ENCODE measurements at places on chromosomes 16 and 17.

GRCh38 chr17:77119668-77120301 lies 21.0 kb upstream of the SEC14L1 start:
- no peak for DNase-seq

DNA sequence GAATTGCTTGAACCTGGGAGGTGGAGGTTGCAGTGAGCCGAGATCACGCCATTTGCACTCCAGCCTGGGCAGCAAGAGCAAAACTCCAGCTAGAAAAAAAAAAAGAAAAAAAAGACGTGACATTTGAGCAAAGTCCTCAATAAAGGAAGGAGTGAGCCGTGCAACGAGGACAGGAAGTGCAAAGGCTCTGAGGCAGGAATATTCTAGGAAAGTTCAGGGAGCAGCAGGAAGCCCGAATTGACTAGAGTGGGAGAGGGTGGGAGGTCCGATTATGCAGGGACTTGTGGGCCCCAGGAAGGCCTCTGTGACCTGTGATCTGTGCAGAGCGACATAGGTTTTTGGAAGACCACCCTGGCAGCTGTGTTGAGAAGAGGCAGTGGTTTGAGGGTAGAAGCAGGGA lies 8.6 kb upstream of the LASP1NB start:
- no peak for DNase-seq

DNA sequence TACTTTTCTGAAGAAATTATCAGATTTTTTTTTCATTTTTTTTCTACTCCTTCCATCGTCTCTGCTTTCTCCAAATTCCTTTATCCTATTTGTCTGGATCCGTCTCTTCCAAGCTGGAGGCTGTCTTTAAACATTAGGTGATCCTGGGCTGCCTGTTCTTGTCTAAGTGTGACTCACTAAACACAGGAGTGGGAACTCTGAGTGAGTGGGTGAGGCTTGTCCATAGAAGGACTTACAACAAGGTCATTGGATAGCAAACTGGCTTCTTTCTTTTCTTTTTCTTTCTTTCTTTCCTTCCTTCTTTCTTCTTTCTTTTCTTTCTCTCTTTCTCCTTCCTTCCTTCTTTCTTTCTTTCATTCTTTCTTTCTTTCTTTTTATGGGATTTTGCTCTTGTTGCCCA lies 18.2 kb downstream of the ALOX15 start:
- no peak for DNase-seq

GRCh38 chr17:64176556-64176955 lies 46.6 kb upstream of the ERN1 start:
- DNase-seq, result no peak

GRCh38 chr16:86405319-86405718 lies 105.0 kb upstream of the FOXF1 start:
- DNase-seq, result no peak

DNA sequence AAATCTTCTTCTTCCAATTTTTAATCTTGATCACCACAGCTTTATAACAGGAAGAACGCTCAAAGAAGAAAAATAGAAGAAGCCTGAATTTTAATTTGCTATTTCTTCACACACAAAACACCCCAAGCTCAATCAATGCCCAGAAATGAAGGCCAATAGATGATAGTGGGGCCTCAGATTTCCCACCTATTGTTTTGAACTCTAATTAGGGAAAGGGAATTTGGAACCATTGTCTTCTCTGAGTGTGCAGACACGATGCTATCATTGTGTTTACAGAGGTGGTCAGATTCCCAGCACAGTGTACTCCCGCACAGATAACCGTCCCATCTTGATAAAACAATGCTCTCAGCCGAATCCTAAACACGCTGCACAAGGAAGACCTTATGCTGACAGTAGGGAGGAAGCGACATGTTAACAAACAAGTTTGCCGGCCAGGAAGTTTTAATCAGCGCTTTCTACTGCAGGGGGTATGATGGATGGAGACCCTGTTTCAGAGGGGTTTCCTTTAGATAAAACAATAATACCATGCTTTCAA lies 684.7 kb downstream of the MAF start:
- peak; percentile 34 for DNase-seq

- DNase-seq, result no peak
These were observed 28.0 kb downstream of the CRHR1 start for GRCh38 chr17:45812102-45812501.

GRCh38 chr16:3234543-3234856 lies 458 bp downstream of the ZNF200 start:
- no peak for DNase-seq

GRCh38 chr17:64505340-64506200 lies 519 bp downstream of the DDX5 start:
- DNase-seq, result no peak

DNA sequence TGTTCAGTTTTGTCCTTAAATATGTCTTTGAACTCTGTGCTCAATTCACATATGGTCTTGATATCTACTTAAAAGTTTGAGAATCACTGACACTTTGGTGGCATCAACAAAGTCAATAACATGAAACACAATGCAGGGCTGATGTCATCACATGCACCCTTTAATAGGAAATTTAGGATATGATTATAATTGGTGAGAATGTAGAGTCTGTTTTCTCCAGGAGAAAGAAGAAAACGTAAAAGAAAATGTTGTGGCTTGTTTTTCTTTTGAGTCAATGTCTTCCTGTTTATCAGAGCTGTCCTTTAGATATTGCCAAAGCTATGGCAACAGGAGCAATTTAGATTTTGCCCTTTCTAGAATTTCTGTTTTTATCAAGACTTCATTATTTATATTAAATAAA lies 396.9 kb downstream of the CDH13 start:
- no peak for DNase-seq

- DNase-seq, result no peak
These were observed 36.7 kb downstream of the CCDC182 start for GRCh38 chr17:57708410-57708809.

GRCh38 chr17:10087355-10087754 lies 111.1 kb downstream of the GAS7 start:
- DNase-seq, result no peak

DNA sequence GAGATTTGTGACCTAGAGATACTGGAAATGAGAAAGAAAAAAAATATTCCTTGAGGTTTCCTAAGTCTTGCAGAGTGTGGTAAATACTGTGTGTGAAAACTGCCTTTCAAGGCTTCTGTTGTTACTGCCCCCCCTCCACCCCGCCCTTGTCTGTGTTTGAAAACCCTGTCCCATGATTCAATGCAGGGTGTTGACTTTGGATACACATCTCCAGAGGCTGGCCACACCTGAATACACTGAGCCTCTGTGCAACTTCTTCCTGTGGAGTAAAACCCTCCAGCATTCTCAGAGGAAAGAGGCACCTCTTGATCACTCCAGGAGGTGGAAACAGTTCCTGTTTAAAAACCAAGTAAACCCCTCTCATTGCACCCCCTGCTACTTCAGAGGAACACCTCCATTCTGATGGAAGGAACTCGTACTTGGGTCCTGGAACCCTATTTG lies 123.0 kb upstream of the CACNG5 start:
- DNase-seq, result no peak

GRCh38 chr17:3557768-3558583 lies at the start of gene TRPV3:
TRPV3 (minus strand) TSS chr17:3557812; CDS start chr17:3554850, 2,962 bp downstream.
- no peak for DNase-seq

- no peak for DNase-seq
These were observed 43.7 kb downstream of the USP22 start for GRCh38 chr17:20999044-20999573.

DNA sequence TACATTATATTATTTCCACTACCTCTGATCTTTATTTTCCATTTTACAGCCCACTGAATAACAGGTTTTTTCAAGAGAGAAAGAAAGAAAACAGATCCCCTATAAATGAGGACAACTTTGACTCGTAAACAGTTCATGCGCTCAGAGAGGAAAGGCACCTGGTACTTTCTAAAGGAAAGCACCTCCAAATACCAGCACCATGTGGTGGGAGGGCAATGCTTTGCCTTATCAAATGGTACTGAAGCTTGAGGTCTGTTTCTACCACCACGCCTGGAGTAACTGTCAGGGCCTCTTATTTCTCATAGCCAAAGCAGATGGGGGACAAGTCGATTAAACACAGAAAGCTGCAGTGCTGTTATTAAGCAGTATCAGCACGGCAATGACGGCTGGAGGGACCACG lies 510.3 kb upstream of the ZFHX3 start:
- DNase-seq, result no peak

DNA sequence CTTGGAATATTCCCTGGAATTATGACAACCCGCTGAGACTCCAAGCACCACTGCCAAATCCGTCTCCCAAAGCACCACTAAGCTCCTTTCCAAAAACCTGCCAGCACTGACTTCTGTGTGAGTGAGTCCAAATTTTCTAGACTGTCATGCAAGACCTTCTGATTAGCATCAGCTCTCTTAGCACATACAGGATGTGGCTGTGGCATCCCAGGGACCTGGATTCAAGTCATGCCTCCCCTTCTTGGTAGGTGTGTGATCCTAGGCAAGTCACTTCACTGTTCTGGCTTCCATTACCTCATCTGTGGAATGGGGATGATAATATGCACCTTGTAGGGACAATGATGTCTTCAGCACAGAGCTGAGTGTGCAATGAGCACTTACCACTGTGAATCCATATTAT lies 38.3 kb upstream of the USP7 start:
- no peak for DNase-seq

GRCh38 chr16:24166661-24167528 lies 89.2 kb upstream of the CACNG3 start:
- no peak for DNase-seq

DNA sequence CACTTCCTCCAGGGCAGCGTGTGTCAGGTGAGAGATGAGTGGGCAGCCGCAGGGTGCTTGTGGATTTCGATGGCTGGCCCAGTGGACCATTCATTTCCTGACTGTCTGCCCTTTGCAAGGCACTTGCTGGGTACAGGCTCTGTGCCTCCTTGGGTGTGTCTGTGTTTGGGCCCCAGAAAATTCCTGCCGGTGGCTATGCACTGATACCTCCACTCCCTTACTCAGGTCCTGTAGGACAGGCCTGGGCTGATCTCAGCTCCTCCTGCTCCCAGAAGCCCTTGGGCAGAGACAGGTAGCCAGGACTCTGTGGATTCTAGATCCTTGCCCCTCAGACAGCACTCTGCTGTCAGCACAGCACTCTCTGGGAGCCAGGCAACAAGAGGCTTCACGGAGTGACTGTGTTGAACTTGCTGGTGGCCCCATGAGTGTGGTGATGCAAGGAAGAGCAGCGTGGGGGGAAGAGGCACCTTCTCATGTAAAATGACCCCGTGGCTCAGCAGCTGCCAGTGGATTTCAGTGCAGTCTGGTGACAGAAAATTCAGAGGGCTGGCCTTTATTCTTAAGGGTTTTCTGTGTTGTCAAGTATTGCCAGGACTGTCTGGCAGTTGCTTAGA lies 29.0 kb downstream of the PGS1 start:
- no peak for DNase-seq

GRCh38 chr17:73595479-73595878 lies 48.8 kb downstream of the SDK2 start:
- no peak for DNase-seq

DNA sequence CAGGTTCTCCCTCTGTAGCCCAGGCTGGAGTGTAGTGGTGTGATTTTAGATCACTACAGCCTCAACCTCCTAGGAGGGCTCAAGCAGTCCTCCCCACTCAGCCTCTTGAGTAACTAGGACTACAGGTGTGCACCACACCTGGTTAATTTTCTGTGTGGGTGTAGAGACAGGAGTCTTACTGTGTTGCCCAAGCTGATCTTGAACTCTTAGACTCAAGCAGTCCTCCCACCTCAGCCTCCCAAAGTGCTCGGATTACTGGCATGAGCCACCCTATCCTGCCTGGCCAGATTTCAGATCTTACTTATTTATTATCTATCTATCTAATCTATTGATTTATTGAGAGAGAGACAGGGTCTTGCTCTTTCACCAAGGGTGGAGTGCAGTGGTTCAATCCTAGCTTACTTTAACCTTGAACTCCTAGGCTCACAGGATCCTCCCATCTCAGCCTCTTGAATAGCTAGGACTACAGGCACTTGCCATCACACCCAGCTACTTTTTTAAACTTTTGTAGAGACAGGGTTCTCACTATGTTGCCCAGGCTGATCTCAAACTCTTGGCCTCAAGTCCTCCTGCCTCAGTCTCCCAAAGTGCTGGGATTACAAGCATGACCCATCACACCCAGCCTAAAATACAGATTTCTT lies 61.8 kb downstream of the TUBD1 start:
- no peak for DNase-seq

- DNase-seq, result no peak
These were observed 37.9 kb downstream of the LMF1 start for GRCh38 chr16:932831-933330.

DNA sequence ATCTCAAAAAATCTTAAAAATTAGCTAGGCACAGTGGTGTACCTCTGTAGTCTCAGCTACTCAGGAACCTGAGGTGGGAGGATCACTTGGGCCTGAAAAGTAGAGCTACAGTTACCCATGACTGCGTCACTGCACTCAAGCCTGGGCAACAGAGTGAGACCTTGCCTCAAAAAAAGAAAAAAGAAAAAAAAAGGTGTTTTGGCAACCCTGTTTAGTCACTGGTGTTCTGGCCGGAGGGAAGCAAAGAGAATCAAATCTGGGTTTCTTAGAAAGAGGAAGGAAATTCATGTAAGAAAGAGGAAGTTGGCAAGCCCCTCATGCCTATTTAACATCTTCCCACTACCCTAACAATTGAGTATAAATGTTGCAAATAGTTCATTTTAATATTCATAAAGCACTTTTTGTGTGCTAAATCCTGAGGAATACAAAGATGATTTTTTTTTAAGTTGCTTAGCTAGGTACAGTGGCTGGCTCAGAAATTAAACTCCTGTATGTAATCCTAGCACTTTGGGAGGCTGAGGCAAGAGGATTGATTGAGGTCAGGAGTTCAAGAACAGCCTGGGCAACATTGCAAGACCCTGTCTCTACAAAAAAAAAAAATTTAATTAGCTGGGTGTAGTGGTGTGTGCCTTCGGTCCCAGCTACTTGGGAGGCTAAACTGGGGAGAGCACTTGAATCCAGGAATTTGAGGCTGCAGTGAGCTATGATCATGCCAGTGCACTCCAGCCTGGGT lies 6.5 kb upstream of the USP32 start:
- DNase-seq, result no peak

- DNase-seq, result no peak
These were observed 37.9 kb downstream of the GSG1L start for GRCh38 chr16:28025631-28026030.

DNA sequence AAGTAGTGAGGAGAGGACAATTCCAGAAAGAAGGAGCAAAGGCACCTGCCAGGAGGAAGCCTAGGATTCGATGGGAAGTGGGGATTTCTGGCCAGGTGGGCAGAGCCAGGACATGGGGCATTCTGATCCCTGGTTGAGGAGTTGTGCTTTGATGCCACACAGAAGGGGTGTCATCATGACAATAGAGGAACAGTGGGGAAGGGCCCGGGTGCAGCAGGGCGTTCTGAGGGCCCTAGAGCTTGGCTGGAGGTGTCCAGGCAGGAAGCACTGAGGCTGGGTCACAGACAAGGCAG lies 4.3 kb downstream of the EVPLL start:
- no peak for DNase-seq

GRCh38 chr16:56631832-56632155 lies 665 bp upstream of the MT1M start:
- no peak for DNase-seq

GRCh38 chr17:12421646-12422306 lies 243.9 kb upstream of the MYOCD start:
- no peak for DNase-seq

GRCh38 chr16:60304720-60305119 lies 1570.6 kb upstream of the GOT2 start:
- no peak for DNase-seq

Measured in CMK (cell line).